ENCODE measurements at places on chromosomes 11 and 22. TPM values are rescaled to one million over a fixed set of nuclear protein-coding genes. Genes with fewer than 3 reads are reported as not detected.

GRCh38 chr11:35968386-35969088 lies 24.7 kb downstream of the LDLRAD3 start:
- no peaks in the 10 kb centered on the region for H3K4me1 ChIP-seq
- no peak for DNase-seq
- no peak overlapping the region for H3K4me3 ChIP-seq
- peaks cover 3% of the 10 kb centered on the region for H3K36me3 ChIP-seq
- no peak overlapping the region for H3K27ac ChIP-seq
- H3K27me3 ChIP-seq: no peaks in the 10 kb centered on the region

- no peak for DNase-seq
- H3K27ac ChIP-seq: no peak overlapping the region
- H3K4me3 ChIP-seq: no peak overlapping the region
- no peaks in the 10 kb centered on the region for H3K4me1 ChIP-seq
These were observed 661.7 kb downstream of the DLG2 start for GRCh38 chr11:84965484-84965883.

The DCDC1 gene
- total RNA-seq: 0.68 TPM

The IFITM1 gene
- total RNA-seq: 45.6 TPM

The TBX1 gene
- not detected for total RNA-seq

Measured in Calu3 (cell line).